ENCODE measurements at places on chromosomes 1 and 21. TPM values are rescaled to one million over a fixed set of nuclear protein-coding genes. Genes with fewer than 3 reads are reported as not detected.
A peak's percentile ranks its signal among the peaks of the same experiment; 100 is the strongest.

KRTAP10-7 gene
- not detected for total RNA-seq

USH2A gene
- total RNA-seq, result not detected

DNA sequence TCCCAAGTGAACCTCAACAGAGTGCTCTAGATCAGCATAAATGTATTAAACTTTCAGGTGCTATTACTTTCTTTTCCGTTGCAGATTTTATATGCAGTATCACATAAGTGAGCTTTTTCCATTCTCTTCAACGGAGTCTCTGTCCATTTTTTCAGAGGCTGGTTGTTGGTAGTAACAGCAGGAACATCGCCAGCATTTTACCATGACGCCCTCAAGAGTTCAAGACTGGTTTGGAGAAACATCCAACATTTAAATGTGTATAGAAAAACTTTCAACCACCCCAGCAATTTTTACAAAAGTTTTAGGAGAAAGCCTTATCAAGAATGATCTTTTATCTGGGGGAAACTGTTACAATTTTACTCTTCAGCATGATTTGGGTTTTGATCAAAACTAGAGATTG, 117.0 kb downstream of the TGFB2 start:
- DNase-seq, result no peak

ERI3 gene
- 93.3 TPM for total RNA-seq

DNA sequence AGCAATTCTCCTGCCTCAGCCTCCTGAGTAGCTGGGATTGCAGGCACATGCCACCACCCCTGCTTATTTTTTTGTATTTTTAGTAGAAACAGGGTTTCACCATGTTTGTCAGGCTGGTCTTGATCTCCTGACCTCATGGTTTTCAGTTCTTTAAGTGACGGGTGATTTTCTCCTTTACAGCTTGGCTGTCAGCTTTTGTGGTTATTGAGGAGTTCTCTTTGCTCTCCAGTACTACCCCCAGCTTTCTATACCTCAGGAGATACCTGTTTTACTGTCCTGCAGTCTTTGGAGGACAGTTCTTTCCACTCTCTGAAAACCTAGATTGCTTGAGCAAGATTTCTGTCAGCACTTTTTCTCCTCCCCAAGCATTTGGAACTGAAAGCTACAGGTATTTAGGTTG, 45.9 kb upstream of the EGLN1 start:
- DNase-seq, result no peak

GRCh38 chr1:111463029-111463683, 10.6 kb upstream of the C1orf162 start:
- DNase-seq, result peak; percentile 69

DNA sequence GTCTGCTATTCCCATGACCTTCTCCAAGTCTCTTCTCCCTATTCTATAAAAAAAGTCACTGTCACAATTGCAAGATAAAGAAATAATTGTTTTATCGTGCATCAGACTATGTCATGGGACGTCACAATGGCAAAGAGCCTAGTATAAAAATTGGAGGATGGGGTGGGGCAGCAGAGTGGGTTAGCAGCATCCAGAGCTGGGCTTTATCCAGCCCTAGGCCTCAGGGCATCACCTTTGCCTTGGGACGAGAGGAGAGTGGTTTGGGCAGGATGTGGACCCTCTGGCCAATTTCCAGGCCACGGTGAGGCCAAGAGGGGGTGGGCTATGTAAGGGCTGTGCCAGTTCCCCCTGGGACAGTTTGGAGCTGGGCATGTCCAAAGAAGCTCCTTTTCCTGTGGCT, 25.7 kb downstream of the WNT4 start:
- DNase-seq, result no peak

RAVER2 gene
- 10.3 TPM for total RNA-seq

GRCh38 chr1:48571303-48571987, 99.4 kb upstream of the SPATA6 start:
- DNase-seq, result no peak

GRCh38 chr1:152188673-152189591, 29.9 kb upstream of the RPTN start:
- DNase-seq, result peak; percentile 86

- DNase-seq, result no peak
Measured at GRCh38 chr1:203475012-203475981, at the start of gene PRELP. TSS of gene PRELP (plus strand) at chr1:203475806. CDS start at chr1:203483185, 7,379 bp downstream.

GRCh38 chr1:169802888-169803287, 8.2 kb upstream of the METTL18 start:
- no peak for DNase-seq

DNA sequence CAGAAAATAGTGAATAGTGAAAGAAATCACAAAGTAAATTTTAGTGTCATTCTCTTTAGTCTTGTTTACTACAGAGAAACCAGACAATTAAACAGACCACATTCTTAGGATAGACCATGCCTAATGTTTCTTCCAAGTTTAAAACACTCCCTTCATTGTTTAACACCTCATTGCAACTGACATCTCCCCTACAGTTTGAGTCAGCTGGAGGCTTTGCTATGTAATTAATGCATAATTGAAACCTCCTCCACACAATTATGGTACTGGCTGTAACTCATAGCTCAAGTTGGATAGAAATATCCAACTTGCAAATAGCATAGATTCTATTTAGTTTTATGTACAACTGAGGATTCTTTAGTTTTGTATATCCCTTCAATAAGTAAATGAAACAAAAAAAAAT, 35.2 kb upstream of the B3GALT2 start:
- no peak for DNase-seq
